Muscle of arm (tissue), 14 donors: ENCODE measurements at places on chromosomes 16 and 17.

DNA sequence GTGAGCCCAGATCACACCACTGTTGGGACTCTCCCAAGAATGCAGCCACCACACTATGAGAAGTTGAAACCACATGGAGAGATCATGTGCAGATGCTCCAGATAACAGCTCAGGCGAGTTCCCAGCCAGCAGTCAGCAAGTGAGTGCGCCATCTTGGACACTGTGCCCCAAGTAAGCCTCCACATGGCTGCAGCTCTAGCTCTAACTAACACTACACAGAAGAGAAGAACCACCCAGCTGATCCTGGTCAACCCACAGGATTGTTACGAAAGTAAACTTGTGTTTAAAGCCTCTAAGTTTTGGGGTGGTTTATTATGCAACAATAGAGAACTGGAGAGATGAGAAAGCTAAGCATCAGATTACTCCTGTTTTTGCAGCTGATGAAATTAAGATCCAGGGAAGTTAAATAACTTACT, 25.8 kb downstream of the SLC38A7 start:
- no peak for DNase-seq

DNA sequence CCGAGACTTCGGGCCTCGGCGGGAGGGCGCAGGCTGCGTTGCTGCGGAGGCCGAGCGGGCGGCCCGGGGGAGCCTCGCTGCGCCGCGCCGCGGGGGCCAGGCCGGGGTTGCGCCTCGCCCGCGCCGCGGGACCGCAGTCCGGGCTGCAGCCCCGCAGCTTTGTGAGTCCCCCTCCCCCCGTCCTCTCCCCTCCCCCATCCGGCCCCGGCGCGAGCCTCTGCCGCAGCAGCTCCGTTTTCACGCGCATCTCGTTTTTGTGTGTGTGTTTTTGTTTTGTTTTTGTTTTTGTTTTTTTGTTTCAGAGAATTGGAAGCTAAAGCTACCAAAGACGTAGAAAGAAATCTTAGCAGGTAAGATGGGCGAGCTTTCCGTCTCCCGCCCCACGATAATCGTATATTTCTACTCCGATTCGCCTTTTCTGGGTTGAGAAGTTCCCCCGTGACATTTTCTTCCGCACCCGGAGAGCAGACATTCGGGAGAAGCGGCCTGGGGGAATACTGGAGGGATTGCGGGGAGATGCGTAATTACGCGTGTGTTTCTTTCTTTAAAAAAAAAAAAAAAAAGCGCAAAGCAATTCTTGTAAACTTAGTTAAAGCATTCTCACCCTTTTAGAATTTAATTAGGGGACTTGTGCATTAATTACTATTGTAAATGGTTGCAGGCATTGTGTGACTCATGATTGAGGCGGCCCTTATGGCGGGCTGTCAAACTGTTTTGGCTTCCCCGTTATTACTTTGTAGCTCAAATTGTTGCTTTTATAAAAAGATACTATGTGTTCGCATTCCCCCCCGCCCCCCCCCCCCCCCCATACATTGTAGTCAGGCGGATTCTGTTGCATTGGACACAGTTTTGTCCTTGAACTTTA, 732 bp downstream of the TNRC6A start:
- peak; percentile 20 for DNase-seq

- DNase-seq = no peak
These were observed 232.5 kb downstream of the MSI2 start for GRCh38 chr17:57488856-57489255.

- no peak for DNase-seq
These were observed 1.2 kb downstream of the G6PC3 start for GRCh38 chr17:44071772-44072171.

DNA sequence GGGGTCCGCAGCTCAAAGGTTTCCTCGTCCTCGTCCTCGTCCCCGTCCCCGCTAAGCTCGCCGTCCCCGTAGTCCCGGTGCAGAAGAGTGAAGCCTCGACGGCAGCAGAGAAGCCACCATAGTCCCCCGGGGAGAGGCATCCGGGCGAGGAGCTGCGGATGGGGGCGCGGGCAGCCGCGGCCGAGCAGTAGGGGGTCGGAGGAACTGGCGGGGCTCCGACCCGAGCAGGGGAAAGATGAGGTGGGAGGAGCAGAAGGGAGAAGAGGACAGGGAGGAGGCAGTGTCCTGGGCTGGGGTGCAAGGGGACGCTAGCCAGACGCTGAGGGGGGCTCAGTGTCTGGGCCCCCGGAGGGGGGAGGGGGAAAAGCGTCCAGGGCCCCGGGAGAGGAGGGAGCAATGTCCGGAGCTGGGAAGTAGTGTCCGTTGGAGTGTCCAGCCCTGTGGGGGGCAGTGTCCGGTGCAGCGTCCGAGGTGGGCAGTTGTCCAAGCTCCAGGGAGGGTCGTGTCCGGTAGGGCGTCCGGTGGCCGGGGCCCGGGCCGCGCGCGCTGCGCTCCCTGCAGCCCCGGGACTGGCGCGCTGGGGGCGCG, at the start of gene PLEKHH3:
Gene PLEKHH3, minus strand, starts transcription at position 571 of the 588 bp plus-strand sequence. Its CDS starts 431 bp downstream, at position 140.
- DNase-seq = no peak

GRCh38 chr17:77958716-77959125, 218 bp downstream of the TNRC6C start:
- DNase-seq = no peak

DNA sequence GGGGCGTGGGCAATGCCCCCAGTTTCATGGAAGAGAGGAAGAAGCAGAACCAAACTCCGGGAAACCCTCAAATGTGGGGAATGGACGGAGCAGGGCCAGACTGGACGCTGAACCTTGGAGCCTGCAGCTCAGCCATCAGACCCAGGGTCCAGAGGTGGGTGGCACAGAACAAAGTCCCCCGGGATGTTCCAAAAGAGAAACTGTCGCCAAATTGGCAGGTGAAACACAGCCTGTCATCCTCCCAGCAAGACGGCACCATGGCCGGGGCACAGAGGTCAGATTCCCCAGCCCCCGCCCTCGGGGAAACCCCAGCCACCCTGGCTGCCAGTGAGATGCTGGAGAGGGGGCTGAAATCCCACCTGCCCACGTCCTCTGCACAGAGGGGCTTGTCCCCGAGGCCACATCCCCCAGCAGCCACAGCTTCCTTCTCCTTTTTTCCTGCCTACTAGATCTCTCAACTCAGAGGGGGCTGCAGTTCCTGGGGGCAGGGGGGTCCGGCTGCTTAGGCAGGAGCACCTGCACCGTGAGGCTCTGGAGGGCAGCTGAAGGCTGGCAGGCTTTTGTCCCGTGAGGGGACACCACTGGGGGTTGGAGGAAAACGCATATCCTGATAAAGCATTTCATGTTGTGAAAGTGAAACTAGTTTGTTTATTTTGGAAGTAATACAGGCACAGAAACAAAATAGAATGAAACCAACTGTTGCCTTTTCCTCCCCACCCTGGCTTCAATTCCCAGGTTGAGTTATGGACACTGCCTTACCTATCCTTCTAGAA, 1.2 kb upstream of the SECTM1 start:
- no peak for DNase-seq

GRCh38 chr16:31079342-31079944, 5.2 kb downstream of the ZNF646 start:
- no peak for DNase-seq

DNA sequence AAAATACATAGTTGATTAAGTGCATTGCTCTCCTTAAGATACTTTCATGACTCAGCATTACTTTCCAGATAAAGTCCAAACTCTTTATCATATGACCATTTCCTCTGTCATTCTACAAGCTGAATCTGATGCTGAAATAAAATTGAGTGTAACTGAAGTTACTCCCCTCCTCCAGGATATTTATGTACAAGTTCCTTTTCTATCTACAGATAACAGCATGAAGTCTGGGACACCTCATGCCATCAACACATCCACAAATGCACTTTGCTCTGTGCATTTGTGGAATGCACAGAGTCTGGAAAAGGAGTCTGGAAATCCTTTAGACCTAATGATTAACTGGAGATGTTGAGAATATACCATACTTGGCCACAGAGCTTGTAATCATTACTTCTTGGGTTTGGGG, 60.5 kb downstream of the ACSM2B start:
- DNase-seq = no peak

- DNase-seq = no peak
These were observed 162.8 kb downstream of the IRX3 start for GRCh38 chr16:54123766-54124165.

GRCh38 chr16:66365651-66366050, 840 bp upstream of the CDH5 start:
- peak; percentile 61 for DNase-seq

DNA sequence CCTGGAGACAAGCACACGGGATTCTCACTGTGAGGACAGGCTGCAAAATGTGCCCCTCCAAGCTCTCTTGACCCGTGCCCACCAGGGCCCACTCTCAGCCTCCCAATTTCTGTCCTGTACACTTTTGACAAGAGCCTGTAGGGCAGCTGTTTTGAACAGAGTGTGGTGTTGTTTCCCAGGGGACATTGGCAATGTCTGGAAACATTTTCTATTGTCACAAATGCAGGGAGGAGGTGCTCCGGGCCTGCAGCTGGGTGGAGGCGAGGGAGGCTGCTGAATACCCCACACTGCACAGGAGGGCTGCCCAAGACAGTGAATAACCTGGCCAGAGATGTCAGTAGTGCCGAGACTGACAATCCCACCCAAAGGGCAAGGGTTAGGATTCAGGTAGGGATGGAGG, 10.5 kb downstream of the CEP295NL start:
- no peak for DNase-seq

DNA sequence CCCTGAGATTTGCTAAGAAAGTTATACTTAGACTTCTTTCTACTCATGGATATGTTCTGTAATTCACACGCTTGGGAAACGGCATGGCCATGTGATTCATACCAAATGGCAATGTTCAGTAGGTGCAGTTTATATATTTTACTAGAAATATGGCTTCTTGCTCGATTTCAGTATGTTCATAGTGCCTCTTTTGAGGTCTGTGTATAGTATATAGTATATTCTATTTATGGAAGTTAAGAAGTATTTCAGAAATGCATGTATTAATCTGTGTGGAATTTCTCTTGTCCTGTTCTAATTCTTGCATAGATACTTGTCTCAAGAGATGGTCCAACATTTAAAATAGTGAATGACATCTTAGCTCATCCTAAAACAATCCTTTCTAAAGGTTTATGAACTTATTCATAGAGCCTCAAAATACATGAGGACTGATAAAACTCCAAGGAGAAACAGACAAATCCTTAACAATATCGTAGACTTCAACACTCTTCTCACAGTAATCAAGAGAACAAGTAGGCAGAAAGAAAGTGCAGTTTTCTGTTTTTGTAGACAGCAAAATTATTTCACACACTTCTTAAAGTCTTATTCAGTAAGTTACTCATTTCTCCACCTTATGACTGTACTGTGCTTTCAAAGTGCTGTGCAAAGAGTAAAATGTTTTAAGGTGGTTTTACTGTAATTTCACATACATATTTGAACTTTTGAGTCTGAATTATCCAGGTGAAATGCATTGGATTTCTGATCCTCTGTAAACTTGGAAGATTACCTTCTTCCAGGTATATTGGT, 11.1 kb downstream of the BPTF start:
- no peak for DNase-seq

DNA sequence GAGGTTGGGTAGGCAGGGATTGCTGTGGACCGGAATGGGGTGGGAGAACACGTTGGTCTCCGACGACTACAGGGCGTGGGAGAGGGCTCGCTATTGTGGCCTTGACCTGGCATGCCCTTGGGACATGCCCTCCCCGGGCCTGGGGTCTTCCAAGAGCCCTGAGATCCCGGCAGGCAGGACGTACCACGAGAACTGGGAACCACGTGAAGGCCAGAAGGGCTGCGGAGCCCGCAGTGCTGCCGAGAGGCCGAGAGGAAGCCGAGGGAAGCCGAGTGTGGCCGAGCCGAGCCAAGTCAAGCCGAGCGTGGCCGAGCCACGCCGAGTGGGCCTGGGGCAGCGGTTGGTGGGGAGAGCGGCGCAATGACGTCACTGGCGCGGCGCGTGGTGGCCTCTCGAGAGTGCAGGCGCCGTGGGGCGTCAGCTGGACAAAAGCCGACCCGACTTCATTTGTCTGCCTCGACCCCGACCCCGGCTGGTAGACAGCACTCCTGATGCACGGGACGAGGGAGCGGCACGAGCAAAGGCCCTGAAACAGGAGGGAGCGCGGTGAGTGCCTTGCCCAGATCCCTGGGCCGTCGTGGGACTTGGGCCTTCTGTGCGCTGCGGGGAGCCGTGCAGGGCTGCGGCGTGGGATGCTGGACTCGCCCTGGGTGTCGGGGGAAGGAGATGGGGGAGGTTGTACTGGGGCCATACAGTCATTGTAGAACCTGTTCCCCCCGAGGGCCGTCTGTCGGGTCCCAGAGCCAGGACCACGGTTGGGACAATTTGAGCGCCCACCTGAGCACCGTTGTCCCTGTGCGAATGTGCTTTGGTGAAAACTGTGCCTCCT, 6.6 kb downstream of the SOCS1 start:
- no peak for DNase-seq

DNA sequence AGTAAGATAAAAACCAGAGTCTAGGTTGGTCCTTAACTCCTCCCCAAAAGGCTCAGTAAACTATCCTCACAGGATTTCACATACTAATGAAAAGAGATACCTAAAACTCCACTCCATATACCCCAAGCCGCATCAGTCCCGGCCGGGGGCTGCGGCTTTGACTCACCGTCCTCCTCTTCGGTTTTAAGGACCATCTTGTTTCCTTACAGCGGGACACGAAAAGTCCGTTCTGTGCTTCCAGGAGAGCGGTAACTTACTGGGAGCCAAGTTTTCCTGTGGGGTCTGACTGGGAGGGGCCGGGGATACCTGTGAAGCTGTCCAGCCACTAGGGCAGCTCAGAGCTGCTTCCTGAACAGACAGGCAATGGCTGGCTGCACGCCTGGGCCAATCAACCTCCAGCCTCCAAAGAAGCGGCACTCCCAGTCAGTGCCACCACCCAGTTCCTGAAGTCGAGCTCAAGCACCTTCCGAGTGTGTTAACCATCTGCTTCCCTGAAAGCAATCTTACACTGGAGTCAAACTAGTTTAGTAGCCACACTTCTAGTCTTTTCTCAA, 45.5 kb downstream of the CYTH1 start:
- no peak for DNase-seq

DNA sequence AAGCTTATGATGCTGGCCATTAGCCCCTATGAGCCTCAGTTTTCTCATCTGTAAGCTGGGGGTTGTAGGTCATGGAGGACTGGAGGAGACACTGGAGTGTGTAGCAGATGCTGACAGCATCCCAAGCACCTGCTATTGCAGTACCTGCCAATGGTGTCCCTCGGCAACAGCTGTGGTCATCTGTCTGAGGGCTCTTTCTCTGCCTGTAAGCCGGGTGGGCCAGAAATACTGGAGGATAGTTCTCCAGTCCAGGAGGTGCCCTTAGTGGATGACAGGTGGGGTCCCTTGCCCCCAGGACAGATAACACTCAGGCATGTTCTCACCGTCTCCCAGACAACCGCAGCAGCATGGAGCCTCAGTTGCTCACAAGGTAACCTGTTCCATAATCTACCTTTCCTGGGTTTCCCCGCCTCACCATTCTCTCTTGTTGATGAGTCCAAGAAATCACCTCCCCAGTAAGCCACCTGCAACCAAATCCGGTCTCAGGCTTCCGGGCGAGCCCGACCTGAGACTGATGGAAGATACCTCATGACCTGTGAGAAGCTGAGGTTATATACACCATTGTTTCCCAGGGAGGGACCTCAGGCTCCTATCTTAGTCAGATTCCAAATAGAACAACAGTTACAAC, 23.8 kb downstream of the NLRP1 start:
- DNase-seq = no peak
